ENCODE measurements at places on chromosomes 4 and X.

- peak; percentile 81 for DNase-seq
Measured at GRCh38 chrX:154804957-154805695, at the start of gene MPP1. TSS of gene MPP1 (minus strand) at chrX:154805485. CDS start at chrX:154805373, 112 bp downstream.

DNA sequence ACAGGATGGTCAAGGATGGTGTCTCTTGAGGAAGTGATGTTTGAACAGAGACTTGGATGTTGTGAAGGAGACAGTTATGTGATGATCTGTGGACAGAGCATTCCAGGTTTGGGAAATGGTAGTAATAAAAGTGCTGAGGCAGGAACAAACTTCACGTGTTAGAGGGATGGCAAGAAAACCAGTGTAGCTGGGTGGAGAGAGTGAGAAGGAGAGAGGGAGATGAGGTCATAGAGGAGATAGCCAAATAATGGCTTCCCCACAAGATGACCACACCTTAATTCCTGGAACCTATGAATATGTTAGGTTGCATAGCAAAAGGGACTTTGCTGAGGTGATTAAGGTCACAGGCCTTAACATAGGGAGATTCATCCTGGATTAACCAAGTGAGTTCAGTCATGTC, 75.6 kb upstream of the GPR50 start:
- DNase-seq: no peak

DNA sequence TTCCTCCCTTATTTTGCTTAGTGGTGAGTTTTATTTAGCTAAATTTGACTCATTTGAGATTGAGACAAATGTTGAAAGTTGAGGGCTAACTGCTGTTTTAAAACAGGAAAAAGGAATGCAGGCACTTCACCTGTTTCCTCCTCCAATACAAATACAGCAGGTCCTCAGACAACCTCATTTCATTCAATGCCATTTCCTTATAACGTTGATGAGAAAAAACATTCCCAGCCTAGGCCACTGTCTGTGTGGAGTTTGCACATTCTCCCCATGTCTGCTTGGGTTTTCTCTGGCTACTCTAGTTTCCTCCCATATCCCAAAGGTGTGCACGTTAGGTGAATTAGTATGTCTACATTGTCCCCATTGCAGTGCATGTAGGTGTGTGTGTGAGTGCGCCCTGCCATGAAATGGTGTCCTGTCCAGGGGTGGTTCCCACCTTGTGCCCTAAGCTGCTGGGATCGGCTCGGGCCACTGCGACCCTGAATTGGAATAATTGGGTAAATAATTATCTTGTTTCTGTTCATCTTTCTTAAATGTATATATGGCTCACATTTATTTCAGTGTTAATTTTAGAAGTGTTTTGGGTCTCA, 21.9 kb downstream of the SMAD1 start:
- no peak for DNase-seq

- no peak for DNase-seq
Measured at GRCh38 chr4:22345678-22346077, 170.2 kb downstream of the ADGRA3 start.

GRCh38 chr4:103008875-103009729, 10.4 kb downstream of the SLC9B1 start:
- peak; percentile 74 for DNase-seq

- no peak for DNase-seq
Measured at GRCh38 chrX:6184900-6185515, 43.7 kb downstream of the NLGN4X start.

DNA sequence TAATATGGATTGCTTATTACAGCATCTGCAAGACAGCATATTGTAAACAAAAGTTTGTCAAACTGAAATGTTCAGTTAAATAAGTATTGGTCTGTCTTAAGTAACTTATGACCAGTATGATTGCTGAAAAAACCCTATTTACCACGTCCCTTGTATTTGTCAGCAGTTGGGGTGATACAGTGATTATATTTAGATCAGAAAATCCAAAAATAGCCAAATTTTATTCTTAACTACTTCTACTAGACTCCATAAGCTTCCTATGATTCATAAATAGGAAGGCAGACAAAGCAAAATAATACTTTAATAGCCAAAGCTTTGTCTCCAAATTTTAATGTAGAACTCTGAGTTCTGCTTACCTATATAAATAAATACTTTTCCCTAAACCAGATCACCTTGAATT, 45.3 kb downstream of the TBCK start:
- no peak for DNase-seq

DNA sequence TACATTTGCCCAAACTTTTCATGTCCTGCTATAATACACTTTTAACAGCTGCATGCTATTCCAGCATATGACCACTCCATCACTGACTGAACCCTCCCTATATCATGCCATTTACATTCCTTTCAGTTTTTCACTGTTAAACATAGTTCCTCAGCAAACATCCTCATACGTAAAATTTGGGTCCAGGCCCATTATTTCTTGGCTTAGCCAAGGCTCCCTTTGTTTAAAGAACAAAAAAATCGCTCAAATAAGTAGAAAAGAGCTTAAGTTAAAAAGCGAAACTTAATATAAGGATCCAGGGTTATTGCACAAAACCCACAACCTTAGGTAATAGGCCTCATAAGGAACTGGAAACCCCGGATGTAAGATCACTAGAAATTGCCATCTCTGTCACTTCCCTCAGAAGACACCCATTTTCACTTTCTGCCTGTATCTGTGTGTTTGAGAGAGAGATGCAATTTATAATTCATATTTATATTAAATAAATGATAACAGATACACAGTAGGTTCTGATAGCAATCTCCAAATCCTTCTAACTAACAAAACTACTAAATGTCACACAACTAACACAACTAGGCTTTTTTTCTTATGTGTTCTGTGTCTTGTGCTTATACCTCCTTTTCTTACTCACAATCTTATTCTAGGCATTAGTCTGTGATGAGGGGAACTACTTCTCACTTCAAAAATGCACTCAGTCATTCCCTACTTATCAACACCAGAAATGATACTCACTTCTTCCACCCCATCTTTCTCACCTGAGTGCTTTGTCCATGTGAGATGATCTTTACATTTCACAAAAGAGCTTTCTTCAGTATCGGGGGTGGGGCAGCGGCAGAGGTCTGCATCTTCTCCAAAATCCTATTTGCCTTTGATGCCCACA, 59.9 kb upstream of the FAM241A start:
- DNase-seq: no peak

- peak; percentile 17 for DNase-seq
Measured at GRCh38 chr4:37825968-37826294, 555 bp upstream of the PGM2 start.

GRCh38 chr4:80462621-80463091, 127.1 kb downstream of the CFAP299 start:
- DNase-seq: peak; percentile 20

- DNase-seq: no peak
Measured at GRCh38 chrX:84188320-84188834, 378 bp upstream of the RPS6KA6 start.

DNA sequence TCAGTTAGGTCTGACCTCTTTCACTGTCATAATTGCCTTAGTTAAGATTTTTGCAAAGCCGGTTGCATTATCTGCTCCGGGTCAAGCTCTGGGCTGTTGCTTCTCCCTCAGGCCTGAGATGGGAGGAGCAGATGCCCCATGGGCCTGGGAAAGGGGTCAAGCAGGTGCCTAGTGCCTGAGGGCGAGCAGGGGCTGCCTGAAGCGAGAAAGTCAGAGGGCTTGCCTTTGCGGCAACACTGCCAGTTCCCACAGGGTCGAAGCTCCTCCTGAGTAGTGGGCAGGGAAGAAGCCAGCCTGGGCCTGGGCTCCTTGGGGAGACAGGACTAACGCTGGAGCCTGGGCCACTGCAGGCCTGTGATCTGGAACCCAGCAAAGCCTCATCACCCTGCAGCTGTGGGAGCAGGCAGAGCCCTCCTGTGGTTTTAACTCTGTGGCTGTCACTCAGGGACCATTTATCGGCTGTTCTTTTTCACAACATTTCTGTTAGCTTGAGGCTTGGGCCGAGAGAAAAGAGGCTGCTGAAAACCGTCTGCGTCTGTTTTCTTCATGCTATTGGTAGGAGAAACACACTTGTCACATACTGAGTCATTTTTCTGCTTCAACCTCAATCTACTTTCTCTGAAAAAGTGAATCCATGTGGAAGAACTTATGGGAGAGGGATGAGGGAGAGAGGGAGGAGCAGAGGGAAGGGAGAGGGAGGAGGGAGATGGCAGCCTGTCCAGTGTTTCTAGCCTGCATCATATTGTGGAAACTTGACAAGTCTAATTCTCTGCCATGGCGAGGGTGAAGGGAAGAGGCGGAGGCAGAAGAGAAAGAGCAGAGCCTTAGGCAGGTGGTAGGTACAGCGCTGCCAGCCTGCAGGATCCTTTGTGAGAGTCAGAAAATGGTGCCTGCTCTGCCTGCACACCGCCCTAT, 68.4 kb downstream of the RHOH start:
- DNase-seq: peak; percentile 72

DNA sequence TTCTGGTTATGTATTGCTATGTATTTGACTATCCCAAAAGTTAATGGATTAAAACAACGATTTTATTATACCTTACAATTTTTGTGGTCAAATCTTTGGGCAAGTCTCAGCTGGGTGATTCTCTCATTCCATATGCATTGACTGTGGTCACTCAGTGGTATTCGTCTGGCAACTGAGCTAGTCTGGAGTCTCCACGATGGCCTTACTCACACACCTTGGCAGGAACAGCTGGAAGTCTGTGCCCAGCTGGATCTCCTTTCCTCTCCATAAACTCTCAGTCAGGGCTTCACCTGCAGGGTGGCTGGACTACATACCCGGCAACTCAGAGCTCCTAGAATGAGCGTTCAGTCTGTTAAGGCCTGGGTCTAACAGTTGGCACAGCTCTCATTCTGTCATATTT, 141.1 kb upstream of the WDFY3 start:
- DNase-seq: no peak

GRCh38 chrX:117998171-117998570, 118.4 kb downstream of the KLHL13 start:
- no peak for DNase-seq

- DNase-seq: no peak
Measured at GRCh38 chr4:45241976-45242375, 515.6 kb upstream of the GNPDA2 start.

- no peak for DNase-seq
Measured at GRCh38 chr4:149095001-149095400, 652.8 kb upstream of the NR3C2 start.

All from CD4-positive, alpha-beta T cell treated with Interleukin-12 subunit alpha and Interleukin-12 subunit beta, for 1 hour (primary cell).